GM12878 (cell line): ENCODE measurements at places on chromosomes 5 and 9. TPM values are rescaled to one million over a fixed set of nuclear protein-coding genes. Genes with fewer than 3 reads are reported as not detected.
A peak's percentile ranks its signal among the peaks of the same experiment; 100 is the strongest.

- H3K4me1 ChIP-seq, result no peaks in the 10 kb centered on the region
- no peaks in the 10 kb centered on the region for H3K36me3 ChIP-seq
- no peaks in the 10 kb centered on the region for H3K27me3 ChIP-seq
- no peak for DNase-seq
- no peak overlapping the region for H3K27ac ChIP-seq
- H3K4me3 ChIP-seq, result no peak overlapping the region
Observed at GRCh38 chr9:95938724-95939123, 63.2 kb downstream of the ERCC6L2 start.

DNA sequence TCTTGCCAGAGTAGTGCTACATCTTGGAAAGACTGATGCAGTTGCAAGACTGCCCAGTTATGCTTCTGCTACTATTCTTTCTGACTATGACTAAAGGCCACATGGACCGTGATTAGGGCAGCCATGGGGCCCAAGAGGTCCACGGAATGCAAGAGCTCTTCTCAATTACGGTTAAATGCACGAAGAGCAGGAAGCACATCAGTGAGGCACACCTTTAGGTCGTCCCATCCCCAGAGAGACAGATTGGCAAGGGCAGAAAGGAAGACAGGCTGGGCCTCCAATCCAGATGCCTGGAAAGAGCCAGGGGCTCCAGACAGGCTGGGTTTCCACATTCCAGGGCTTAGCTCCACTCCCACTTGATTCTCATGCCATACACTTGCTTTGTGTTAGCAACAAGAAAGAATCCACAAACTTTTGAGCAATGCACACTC, 132.3 kb upstream of the SLIT3 start:
- DNase-seq, result no peak
- no peaks in the 10 kb centered on the region for H3K36me3 ChIP-seq
- H3K4me1 ChIP-seq, result no peaks in the 10 kb centered on the region
- H3K27ac ChIP-seq, result no peak overlapping the region
- no peaks in the 10 kb centered on the region for H3K27me3 ChIP-seq

DNA sequence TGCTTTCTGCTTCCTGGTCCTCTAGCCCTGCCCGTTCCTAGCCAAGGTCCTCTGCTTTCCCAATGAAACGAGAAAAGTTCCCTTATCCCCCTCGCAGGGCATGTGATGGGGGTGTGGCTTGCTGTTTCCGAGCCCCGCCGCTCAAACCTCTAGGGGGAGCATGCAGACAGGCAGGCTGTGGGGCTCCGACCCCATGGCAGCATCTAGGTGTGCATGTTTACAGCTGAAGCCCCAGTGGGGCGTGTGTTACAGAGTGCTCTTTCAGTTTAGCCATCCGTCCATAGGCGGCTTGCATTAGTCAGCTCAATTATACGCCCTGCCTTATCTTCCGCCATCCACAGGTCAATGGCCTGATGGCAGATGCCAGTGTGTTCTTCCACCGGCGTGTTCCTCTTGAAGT, 48.3 kb upstream of the SPATA31E1 start:
- H3K36me3 ChIP-seq, result no peaks in the 10 kb centered on the region
- DNase-seq, result no peak
- no peak overlapping the region for H3K27ac ChIP-seq

GRCh38 chr5:151130922-151131891, 26.4 kb downstream of the ANXA6 start:
- no peak overlapping the region for H3K4me3 ChIP-seq
- H3K4me1 ChIP-seq, result peaks cover 69% of the 10 kb centered on the region
- no peak overlapping the region for H3K27ac ChIP-seq
- H3K36me3 ChIP-seq, result peaks cover 73% of the 10 kb centered on the region
- DNase-seq, result no peak
- H3K27me3 ChIP-seq, result no peaks in the 10 kb centered on the region

DNA sequence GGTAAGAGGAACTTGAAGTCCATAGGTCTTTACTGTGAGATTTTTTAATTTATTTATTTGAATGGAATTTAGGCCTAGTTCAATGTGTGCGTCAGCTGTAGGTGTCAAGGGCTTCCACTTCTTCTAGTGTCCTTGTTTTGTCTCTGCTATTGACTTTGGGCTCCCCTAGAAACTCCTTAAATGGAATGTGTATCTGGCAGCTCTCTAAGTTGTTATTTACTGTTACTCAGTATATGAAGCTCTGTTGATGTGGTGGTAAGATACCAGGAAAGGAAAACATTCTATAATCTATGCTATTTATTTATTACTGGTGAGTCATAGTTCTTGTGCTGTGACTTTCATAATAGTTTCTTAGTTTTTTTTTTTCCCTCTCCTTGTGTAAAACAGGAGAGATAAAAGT, 97.1 kb downstream of the GABRA1 start:
- H3K27me3 ChIP-seq, result no peaks in the 10 kb centered on the region
- no peaks in the 10 kb centered on the region for H3K4me1 ChIP-seq
- H3K36me3 ChIP-seq, result no peaks in the 10 kb centered on the region
- no peak overlapping the region for H3K4me3 ChIP-seq

- no peak overlapping the region for H3K27ac ChIP-seq
- no peak for DNase-seq
- H3K4me3 ChIP-seq, result no peak overlapping the region
- H3K27me3 ChIP-seq, result no peaks in the 10 kb centered on the region
- H3K36me3 ChIP-seq, result no peaks in the 10 kb centered on the region
- peaks cover 22% of the 10 kb centered on the region for H3K4me1 ChIP-seq
Observed at GRCh38 chr5:149683964-149684363, 46.1 kb upstream of the PPARGC1B start.

Gene ANKRD18B
- total RNA-seq, result not detected in 2 replicates

GRCh38 chr5:172749881-172750633, 20.9 kb downstream of the DUSP1 start:
- no peaks in the 10 kb centered on the region for H3K4me1 ChIP-seq
- no peaks in the 10 kb centered on the region for H3K27me3 ChIP-seq
- no peak overlapping the region for H3K4me3 ChIP-seq
- H3K27ac ChIP-seq, result no peak overlapping the region
- DNase-seq, result no peak

DNA sequence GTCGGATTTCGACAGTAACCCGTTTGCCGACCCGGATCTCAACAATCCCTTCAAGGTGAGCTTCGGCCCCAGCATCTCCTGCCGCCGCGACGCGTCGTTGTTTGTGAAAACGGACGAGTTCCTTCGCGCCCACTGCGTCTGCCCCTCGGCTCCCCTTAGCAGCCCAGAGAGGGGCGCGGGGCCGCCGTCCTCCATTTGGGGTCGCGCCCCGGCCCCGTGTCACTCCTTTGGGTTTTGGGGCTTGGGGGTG, 182 bp downstream of the SCAMP1 start:
- peaks cover 5% of the 10 kb centered on the region for H3K4me1 ChIP-seq
- peaks cover 10% of the 10 kb centered on the region; the same call in 1 of the 2 replicates for H3K36me3 ChIP-seq

DNA sequence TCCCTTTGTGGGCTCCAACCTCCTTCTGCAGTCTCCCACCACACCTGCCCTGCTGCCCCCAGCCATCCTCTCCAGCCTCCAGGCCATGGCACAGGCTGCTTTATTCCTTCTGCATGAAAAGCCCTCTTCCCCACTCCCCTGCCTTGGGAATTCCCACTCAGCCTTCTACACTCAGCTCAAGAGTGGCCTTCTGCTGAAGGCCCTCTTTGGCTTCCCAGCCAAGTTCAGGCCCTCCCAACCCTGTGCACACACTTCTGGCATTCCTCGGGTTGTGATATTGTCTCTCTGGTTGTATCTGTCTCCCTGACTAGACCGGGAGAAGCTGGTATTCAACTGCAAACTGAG, 5.7 kb downstream of the SHB start:
- no peaks in the 10 kb centered on the region for H3K27me3 ChIP-seq
- no peak for DNase-seq
- peaks cover 50% of the 10 kb centered on the region for H3K4me1 ChIP-seq
- H3K27ac ChIP-seq, result no peak overlapping the region

- H3K27me3 ChIP-seq, result no peaks in the 10 kb centered on the region
- DNase-seq, result no peak
- no peak overlapping the region for H3K4me3 ChIP-seq
- H3K4me1 ChIP-seq, result peaks cover 16% of the 10 kb centered on the region
- H3K27ac ChIP-seq, result peak overlapping the region; percentile 69
- H3K36me3 ChIP-seq, result peaks cover 2% of the 10 kb centered on the region; the same call in 1 of the 2 replicates
Observed at GRCh38 chr5:171926311-171926710, 80.1 kb downstream of the FBXW11 start.

- no peaks in the 10 kb centered on the region for H3K36me3 ChIP-seq
- peaks cover 4% of the 10 kb centered on the region for H3K27me3 ChIP-seq
- H3K4me1 ChIP-seq, result no peaks in the 10 kb centered on the region
- H3K27ac ChIP-seq, result no peak overlapping the region
Observed at GRCh38 chr9:134642385-134643181, 980 bp downstream of the COL5A1 start.

Gene DEPDC1B
- total RNA-seq, result 33.1 and 35.7 TPM in 2 replicates

GRCh38 chr5:96902876-96903275, 26.6 kb downstream of the ERAP2 start:
- H3K4me1 ChIP-seq, result peaks cover 3% of the 10 kb centered on the region; the same call in 1 of the 2 replicates
- H3K27me3 ChIP-seq, result no peaks in the 10 kb centered on the region
- peaks cover 5% of the 10 kb centered on the region for H3K36me3 ChIP-seq
- DNase-seq, result no peak
- no peak overlapping the region for H3K27ac ChIP-seq

DNA sequence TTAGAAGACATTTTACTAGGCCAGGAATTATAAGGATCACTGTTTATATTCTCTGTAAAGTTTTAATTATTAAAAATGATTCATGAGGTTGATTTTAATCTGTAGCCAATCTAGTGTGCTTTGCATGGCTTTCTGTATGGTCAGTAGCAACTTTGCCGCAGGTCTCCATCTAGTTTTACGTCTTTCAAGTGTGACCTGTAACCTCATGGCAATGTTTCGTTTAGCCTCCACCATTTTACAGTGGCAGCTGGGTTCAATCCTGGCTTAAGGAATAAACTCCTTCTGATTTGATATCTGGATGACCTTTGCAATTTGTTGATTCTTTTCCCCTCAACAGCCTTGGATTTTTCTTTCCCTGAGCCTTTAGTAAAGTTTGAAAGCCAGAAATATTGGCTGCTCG, 434.5 kb upstream of the CDH9 start:
- H3K36me3 ChIP-seq, result no peaks in the 10 kb centered on the region
- no peaks in the 10 kb centered on the region for H3K27me3 ChIP-seq
- no peak for DNase-seq
- peak overlapping the region; percentile 45; the same call in 1 of the 2 replicates for H3K27ac ChIP-seq
- H3K4me3 ChIP-seq, result peak overlapping the region; percentile 55

- no peaks in the 10 kb centered on the region for H3K27me3 ChIP-seq
- H3K4me3 ChIP-seq, result no peak overlapping the region
- H3K36me3 ChIP-seq, result no peaks in the 10 kb centered on the region
- no peaks in the 10 kb centered on the region for H3K4me1 ChIP-seq
- H3K27ac ChIP-seq, result no peak overlapping the region
Observed at GRCh38 chr9:116809656-116810055, 122.6 kb downstream of the TRIM32 start.

GRCh38 chr5:120240706-120241105, 223.4 kb upstream of the PRR16 start:
- no peak overlapping the region for H3K4me3 ChIP-seq
- H3K27ac ChIP-seq, result no peak overlapping the region
- no peak for DNase-seq
- no peaks in the 10 kb centered on the region for H3K36me3 ChIP-seq
- H3K27me3 ChIP-seq, result no peaks in the 10 kb centered on the region

- no peak overlapping the region for H3K4me3 ChIP-seq
- peak overlapping the region; percentile 70 for H3K27ac ChIP-seq
- no peaks in the 10 kb centered on the region for H3K36me3 ChIP-seq
Observed at GRCh38 chr5:94745786-94746730, 127.6 kb downstream of the SLF1 start.

GRCh38 chr5:150774145-150774544, 4.4 kb upstream of the SMIM3 start:
- H3K4me1 ChIP-seq, result peaks cover 5% of the 10 kb centered on the region; the same call in 1 of the 2 replicates
- no peak overlapping the region for H3K4me3 ChIP-seq
- H3K36me3 ChIP-seq, result no peaks in the 10 kb centered on the region
- no peak overlapping the region for H3K27ac ChIP-seq

DNA sequence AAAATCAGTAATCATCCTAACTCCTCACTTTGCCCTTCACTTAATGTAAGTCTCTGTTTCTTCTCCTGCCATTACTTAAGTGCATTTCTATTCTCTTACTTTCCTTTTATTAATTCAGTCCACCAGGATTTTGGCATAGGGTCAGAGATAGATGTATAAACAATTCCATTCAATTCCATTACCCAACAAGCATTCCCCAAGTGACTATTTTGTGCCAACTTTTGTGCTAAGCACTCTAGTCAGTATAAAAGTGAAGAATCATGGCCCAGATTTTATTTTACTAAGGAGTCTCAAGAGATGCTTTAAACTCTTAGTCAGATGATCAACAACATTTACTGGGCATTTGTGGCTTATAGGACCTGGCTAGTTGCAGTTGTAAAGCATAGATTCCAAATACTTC, 159.3 kb downstream of the DMAC1 start:
- no peaks in the 10 kb centered on the region for H3K27me3 ChIP-seq
- H3K36me3 ChIP-seq, result no peaks in the 10 kb centered on the region
- DNase-seq, result no peak
- no peak overlapping the region for H3K27ac ChIP-seq

Gene SLC6A18
- not detected in 2 replicates for total RNA-seq

Gene FBN2
- total RNA-seq, result 0.10 and 0.11 TPM in 2 replicates

DNA sequence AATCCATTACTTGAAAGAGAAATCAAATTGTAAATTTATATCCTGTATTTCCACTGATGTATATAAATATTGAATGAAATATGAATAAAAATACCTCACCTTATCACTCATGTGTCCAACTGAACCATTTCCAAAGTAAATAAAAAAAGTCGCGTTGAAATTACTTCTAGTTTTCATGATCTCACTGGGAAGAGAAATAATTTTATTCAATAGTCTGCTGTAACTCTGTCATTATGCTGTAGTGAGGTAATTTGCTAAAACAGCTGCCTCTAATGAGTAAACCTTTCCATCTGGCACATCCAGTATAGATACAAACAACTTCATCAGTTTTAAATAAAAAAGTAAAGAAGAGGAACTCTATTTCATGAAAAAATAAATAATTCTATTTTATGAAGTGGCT, 611.5 kb downstream of the ZNF608 start:
- H3K27me3 ChIP-seq, result no peaks in the 10 kb centered on the region
- H3K36me3 ChIP-seq, result no peaks in the 10 kb centered on the region
- H3K4me1 ChIP-seq, result no peaks in the 10 kb centered on the region

Gene PHYKPL
- total RNA-seq, result 36.1 and 45.1 TPM in 2 replicates

- H3K4me1 ChIP-seq, result no peaks in the 10 kb centered on the region
- no peaks in the 10 kb centered on the region for H3K36me3 ChIP-seq
- H3K27me3 ChIP-seq, result no peaks in the 10 kb centered on the region
- no peak overlapping the region for H3K4me3 ChIP-seq
- no peak for DNase-seq
- H3K27ac ChIP-seq, result no peak overlapping the region
Observed at GRCh38 chr5:6291961-6292360, 86.4 kb downstream of the MED10 start.

DNA sequence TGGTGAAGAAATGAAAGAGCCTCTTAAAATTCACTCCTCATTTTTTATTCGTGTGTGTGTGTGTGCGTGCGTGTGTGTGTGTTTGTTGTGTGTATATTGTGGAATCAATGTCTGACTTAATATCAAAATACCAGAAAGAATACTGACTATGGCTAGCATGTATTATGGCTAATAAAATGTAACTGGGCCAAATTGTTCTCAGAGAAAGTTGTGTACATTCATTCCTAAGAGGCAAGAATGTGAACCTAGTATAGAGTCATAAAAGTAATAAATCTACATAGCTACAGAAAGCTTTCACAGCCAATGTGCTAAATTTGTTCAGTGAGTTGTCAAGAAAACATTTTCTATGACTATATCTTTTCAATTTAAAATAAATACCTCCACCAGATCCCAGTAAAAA, 211.5 kb downstream of the EBF1 start:
- H3K27ac ChIP-seq, result no peak overlapping the region
- no peak for DNase-seq
- H3K4me1 ChIP-seq, result peaks cover 11% of the 10 kb centered on the region
- H3K4me3 ChIP-seq, result no peak overlapping the region

GRCh38 chr9:87599901-87600610, 102.4 kb downstream of the DAPK1 start:
- peaks cover 2% of the 10 kb centered on the region; the same call in 1 of the 2 replicates for H3K4me1 ChIP-seq
- no peak overlapping the region for H3K27ac ChIP-seq
- no peak overlapping the region for H3K4me3 ChIP-seq
- no peak for DNase-seq
- no peaks in the 10 kb centered on the region; the same call in 1 of the 2 replicates for H3K36me3 ChIP-seq
- H3K27me3 ChIP-seq, result no peaks in the 10 kb centered on the region
